ENCODE measurements at places on chromosomes 3 and 15.
A peak's percentile ranks its signal among the peaks of the same experiment; 100 is the strongest.

DNA sequence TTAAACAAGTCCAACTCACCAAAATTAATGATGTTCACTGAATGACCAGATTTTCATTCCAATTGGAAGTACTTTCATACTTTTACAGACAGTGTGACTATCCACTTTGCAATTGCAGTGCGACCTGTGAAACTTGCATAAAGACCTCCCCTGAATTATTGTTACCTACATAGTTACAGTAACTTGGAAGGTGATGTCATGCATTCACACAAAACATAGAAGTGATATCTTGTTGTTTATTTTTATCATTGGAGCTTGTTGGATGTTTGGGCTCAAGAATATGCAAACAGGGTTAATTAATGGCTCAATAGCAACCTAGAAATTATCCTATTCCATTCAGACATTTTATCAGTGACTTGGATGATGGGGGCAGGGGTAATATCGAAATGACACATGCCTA, 470.9 kb downstream of the MECOM start:
- DNase-seq, result no peak

- DNase-seq, result peak; percentile 76
These were observed 180.6 kb downstream of the FMN1 start for GRCh38 chr15:33013827-33014445.

- no peak for DNase-seq
These were observed 1.4 kb downstream of the ZNF609 start for GRCh38 chr15:64461721-64462162.

- no peak for DNase-seq
These were observed 9.2 kb upstream of the TGM5 start for GRCh38 chr15:43275740-43276562.

- DNase-seq, result no peak
These were observed at the start of gene CRYGS for GRCh38 chr3:186544281-186544680. Gene CRYGS, minus strand, starts transcription at chr3:186544380. Its CDS starts 54 bp downstream, at chr3:186544326.

GRCh38 chr15:32844118-32844711, 126.4 kb downstream of the GREM1 start:
- DNase-seq, result no peak

All from RCC 7860 (cell line).